Stimulated activated CD4-positive, alpha-beta T cell treated with anti-CD3 and anti-CD28 coated beads, Interleukin-1b, Interleukin-23, amount 100 ng/mL, for 1 hour (primary cell): ENCODE measurements at places on chromosomes 5 and 9.

DNA sequence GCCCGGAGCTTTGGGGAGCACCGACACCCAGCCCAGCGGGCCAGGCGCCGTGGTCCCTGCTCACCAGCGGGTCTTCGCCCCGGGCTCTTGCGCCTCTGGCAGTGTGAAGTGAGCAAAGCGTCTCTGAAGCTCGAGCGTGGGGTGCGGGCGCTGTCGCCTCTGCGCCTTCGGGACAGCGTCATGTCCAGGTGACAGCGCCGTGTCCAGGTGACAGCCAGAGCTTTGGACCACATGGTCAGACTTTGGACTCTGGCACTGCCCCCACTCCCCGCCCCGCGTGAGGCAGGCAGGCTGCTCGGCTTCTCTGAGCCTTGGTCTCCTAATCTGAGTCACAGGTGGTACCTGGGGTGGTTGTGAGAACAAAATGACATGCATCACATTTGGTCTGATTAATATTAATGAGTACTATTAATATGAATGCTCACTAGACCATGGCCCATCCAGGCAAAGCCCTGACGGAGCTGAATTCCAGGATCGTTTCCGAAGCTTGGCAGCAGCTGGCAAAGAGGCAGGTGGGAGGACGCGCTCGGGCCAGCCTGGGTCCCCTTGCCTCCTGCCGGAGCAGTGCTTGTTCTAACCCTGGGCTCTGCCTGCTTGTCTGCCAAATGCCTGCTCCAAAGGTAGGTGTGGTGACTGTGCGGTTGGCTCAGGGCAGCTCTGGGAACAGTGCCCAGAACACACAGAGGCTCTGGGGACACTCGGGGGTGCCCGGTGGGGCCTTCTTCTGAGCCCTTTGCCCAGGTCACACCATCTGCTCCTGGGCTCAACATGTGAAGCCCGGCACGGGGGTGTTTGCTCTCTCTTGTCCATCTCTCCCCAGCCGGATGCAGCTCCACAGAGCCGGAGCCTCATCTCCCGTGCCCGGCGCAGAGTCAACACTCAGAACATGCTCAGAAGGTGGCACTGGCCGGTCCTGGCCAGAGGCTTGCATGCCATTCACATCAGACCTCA is 157.1 kb downstream of the OLFM1 start:
- DNase-seq: no peak

DNA sequence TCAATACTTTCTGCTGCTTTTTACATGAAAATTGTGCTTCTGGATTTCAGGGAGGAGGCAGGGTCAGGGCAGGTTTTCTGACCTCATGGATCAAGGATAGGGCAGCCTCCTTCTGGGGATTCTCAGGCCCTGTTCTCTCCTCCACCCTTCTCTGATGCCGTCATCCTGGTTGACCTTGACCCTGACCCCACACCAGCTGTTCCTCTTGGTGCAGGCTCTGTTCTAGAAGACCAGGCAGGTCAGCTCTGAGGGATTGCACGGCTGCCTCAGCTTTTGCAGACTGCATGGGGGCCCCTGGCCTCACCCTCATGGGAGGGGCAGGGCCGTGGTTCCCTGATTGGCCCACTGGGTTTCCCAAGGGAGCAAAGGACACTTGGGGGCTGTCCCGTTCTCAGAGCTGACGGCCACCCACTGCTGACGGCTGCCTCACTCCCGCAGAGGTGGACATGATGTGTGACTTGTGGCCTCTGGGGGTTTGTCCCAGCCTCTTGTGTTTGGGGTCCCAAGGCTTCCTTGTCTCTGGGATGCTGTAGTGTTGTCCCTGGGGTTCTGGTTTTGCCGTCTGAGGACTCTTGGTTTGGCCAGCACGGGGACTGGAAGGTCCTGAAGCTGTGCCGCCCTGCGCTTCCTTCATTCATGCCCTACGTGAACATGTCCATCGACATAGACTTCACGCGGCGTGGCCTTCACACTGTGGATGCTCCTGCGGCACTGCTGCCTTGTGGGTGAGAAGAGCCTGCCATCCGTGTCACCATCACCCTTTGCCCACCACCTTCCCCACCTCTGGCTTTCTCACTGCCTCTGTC is 34.5 kb downstream of the CEP72 start:
- no peak for DNase-seq

DNA sequence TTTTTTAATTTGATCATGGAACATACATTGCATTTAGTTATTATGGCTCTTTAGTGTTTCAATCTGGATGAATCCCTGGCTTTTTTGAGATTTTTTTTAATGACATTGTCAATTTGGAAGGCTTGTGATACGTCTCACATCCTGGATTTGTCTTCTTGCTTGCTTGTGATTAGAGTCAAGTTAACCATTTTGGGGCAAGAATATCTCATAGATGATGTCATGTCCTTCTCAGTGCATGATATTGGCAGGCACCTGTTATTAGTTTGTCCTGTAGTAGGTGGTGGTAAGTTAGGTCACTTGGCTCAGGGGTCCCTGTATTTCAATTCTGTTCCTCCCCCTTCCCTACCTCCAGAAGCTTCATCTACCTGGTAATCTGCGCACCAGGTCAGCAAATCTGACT is 3.3 kb downstream of the PSD2 start:
- no peak for DNase-seq

DNA sequence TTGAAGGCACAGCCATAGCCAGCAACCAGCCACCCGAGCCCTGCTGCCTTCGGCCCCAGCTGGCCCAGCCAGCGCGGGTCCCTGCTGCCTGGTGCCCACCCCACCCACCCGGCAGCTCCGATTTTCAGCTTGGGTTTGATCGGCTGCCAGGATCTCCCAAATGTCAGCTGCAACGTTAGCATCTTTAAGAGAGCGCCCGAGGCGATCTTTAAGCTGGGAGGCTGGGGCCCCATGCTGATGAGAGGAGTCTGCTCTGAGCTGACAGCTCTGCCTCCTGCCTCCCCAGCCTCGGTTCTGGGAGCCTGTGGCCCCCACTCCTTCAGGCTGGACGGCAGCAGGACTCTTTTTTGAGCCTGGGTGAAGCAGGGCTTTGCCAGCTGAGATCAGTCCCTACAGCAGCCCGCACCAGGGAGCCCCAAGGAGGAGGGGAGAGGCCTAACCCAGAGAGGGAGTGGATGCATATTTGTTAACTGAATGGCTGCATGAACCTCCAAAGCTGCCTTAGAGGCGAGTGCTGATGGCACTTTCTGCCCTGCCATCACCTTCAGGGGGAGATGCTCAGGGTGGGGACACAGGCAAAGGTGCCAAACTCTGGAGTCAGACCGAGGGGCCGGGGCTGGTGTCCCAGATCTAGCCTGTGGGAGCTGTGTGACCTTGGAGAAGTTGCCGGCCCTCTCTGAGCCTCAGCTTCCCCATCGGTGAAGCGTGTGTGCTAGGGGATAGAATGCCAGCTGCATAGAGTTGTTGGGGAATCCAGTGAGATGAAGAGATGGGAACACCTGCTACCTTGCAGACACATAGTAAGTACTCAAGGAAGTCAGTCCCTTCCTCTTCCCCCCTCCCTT is 165.5 kb downstream of the C9orf50 start:
- no peak for DNase-seq

GRCh38 chr5:102772273-102772672 is 17.2 kb downstream of the PAM start:
- DNase-seq: no peak

DNA sequence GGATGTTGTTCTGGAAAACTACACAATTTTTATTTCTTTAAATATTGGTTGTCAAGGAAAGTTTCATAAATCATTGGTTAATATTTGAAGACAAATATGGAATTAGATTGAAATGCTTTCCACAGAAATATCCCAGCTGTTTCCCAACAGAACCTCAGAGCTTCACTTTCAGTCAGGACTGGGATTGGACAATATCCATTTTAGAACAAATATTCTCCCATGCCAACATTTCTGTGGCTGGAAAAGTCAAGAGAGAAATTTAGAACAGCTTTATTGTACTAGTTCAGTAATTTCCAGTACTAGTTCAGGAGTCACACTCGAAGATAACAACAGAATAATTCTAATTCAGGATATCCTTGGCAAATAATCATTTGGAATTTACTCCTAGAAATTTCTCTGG is 116.1 kb upstream of the TUT7 start:
- DNase-seq: no peak

- DNase-seq: no peak
These were observed 43.2 kb downstream of the TMEM167A start for GRCh38 chr5:83034036-83034435.

- DNase-seq: no peak
These were observed 505.5 kb downstream of the CTNND2 start for GRCh38 chr5:11398728-11399127.

GRCh38 chr5:180645274-180646204 is 3.9 kb downstream of the FLT4 start:
- DNase-seq: no peak
